ENCODE measurements at places on chromosomes 5 and 9.

DNA sequence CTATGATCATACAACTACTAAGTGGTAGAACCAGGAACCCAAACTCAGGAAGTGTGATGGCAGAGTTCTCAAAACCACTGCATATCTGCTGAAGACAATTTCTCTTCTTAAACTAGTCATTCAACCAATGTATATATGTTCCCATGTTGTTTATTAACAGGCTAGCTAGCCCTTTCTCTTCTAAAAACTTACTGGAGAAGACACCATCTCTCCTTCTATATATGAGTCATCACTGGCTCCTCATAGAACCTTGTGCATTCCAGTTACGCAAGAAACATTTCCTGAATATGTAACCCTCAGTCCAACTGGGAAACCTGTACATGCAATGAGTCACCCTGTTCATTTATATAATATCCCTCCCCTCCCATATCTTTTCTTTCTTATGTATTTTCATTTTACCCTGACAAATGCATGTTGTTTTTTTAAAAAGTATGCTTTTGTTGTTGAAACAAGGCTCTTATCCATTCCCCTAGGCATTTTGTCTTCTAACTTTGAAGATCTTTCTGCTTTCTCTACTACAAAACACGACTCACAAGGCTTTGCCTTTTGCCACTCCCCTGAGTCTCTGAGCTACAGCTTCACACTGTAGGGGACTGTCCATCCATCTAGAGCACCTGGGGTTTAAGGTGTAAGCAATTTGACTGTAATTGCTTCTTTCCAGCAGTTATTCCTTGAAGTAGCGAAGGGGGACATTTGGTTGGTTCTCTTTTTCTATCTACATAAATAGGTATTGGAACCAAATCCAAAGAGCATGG lies 119.5 kb downstream of the ANXA1 start:
- DNase-seq: no peak

DNA sequence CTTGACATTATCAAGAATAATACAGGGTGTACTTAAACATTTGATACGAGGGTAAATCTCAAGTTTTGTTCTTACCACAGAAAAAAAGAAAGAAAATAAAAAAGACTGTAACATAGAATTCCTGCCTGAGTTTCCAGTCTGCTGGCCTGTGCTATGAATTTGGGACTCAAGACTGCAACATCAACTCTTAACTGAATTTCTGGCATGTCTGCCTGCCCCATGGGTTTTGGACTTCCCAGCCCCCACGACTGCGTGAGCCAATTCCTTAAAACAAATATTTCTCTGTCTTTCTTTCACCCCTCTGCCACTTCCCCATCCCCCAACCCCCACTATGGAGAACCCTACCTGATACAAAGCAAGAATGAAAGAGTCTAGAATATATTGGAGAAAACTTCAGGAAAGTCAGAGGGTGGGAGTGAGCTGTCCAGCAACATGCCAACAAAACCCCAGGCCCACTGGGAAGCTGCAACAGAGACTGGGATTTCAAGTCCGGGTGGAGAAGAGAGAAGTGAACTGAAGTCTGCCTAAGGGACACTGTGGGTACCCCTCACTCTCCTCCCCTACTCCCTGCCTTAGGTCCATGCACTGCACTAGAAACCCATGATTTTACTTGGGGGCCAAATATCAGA lies 43.0 kb downstream of the MARCHF3 start:
- DNase-seq: no peak

GRCh38 chr5:93422652-93423280 lies 158.3 kb downstream of the NR2F1-AS1 start:
- DNase-seq: no peak

DNA sequence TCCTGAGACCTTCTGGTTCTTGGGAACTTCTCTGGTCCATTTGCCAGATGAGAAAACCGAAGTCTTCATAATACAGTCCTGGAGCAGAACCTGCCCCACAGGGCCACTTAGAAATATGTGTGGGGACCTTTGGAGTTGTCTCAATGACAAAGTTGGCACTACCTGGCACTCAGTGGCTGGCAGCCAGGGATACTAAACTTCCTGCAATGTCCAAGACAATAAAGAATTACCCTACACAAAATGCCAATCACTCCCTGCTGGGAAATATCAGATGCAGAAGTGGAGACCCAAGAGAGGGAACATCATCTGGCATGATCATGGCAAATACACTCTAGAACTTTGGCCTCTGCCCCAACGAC lies 29.6 kb downstream of the ADRB2 start:
- no peak for DNase-seq

DNA sequence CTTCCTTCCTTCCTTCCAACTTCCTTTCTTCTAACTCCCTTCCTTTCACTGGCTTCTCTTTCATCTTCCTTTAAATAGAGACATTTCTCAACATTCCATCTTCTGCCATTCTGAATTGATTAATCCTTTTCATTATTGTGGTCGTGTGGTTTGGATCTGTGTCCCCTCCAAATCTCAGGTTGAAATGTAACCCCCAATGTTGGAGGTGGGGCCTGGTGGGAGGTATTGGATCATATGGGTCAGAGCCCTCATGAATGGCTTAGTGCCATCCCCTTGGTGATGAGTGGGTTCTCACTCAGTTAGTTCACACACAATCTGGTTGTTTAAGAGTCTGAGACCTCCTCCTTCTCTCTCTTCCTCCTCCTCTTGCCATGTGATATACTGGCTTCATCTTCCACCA lies 130.9 kb upstream of the SV2C start:
- DNase-seq: no peak

DNA sequence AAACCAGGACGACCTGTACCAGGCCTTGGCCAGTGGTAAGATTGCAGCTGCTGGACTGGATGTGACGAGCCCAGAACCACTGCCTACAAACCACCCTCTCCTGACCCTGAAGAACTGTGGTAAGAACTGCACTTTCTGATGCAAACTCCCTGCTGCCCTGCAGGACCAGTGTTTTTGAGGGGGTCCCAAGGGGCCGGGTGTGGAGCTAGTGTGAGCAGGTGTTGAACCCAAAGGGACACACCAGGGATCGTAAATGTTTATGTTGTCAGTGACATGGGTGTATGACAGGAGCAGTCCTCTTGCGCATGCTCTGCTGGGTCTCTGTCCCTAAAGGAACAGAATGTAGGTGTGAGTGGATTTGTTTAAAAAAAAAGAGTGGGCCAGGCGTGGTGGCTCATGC lies 9.5 kb downstream of the GRHPR start:
- no peak for DNase-seq

DNA sequence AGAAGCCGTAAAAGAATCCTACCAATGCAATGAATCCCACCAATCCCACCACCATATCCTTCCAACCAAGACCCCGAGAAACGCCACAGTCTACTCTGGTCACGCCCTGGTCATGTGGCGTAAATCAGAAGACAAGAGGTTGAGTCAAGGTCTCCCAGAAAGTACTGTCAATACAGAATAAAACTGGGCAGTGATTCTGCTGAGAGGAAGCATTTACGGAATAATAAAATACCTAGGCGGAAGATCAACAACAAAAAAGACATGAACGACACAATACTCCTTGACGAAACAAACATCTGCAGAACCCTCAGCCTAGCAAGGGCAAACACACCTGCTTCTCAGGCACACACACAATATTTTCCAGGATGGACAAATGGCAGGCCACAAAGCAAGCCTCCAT lies 62.8 kb downstream of the GOLM1 start:
- no peak for DNase-seq

DNA sequence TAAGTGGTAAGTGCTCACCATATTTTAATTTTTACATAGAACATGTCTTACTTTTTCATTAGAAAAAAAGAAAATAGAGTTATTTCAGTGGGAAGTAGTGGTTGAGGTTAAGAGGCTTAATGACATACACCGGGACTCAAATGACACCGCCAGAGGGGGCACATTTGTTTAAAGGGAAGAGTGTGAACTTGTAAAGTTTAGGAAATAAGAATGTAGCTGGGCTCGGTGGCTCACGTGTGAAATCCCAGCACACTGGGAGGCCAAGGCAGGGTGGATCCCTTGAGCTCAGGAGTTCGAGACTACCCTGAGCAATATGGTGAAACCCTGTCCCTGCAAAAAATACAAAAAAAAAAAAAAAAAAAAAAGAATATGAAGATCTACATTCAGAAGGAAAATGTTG lies 43.4 kb upstream of the TNFAIP8 start:
- DNase-seq: no peak

- no peak for DNase-seq
These were observed 46.8 kb downstream of the MTMR12 start for GRCh38 chr5:32265902-32266301.

- no peak for DNase-seq
These were observed 126.7 kb upstream of the GRHPR start for GRCh38 chr9:37295796-37296195.

GRCh38 chr9:95148208-95148520 lies 169.3 kb downstream of the FANCC start:
- DNase-seq: no peak

DNA sequence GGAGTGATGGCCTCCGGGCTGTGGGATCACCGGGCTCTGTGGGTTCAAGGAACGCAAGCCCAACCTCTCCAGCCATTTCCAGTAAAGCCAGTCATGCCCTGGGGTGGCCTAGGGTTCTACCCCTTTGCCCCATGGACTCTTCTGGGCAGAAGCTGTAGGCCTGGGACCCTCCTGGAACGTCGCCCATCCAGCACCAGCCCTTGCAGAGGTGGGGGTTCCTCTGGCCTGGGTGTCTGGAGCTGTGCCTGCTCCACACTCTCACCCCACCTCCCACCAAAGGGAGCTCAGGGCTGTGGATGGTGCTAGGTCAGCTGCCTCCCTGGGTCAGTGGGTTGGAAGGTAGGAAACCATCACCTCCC lies 1.4 kb upstream of the SLC12A7 start:
- DNase-seq: no peak

GRCh38 chr5:76325876-76326491 lies 77.1 kb upstream of the IQGAP2 start:
- no peak for DNase-seq

GRCh38 chr5:152335461-152335860 lies 69.6 kb downstream of the NMUR2 start:
- no peak for DNase-seq

- DNase-seq: no peak
These were observed 148.2 kb upstream of the SLC12A2 start for GRCh38 chr5:127935398-127935797.

DNA sequence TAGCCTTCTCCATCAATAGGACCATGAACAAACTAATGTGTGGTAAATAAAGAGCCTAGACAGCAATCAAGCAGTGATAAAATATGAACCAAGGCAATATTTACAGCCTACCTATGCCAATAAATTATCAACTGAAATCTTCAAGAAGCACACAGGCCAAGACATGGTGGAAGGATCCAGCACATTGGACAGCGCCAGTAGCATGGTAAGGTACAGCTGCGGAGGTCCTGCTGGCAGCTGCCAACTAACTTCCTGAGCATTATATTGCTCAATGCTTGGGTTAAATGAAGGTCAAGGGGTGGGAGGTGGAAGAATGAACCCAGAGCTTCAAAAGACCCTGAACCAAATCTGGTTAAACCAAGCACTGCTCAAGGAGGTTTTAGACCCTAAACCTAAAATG lies 16.5 kb upstream of the SPDL1 start:
- no peak for DNase-seq

DNA sequence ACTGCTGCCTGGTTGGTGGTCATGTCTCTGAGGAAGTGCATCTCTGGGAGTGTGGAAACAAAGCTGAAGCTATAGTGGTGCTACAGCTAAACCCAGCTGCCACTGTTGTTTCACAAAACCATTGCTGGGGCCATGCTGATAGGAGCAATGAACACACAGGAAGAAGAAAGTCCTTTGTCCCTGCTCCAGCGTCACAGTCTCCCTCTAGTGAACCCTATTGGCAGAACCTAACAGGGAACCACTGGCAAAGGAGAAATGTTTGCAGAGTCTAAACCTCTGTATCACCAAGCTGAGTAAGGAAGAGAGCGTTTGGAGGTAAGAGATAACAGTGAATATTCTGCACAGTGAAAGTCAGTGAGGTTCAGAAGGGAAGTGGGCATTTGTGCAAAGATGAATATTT lies 244.0 kb downstream of the YTHDC2 start:
- DNase-seq: no peak

- no peak for DNase-seq
These were observed 72.5 kb downstream of the AMBP start for GRCh38 chr9:114005371-114006154.

- DNase-seq: no peak
These were observed 80.1 kb downstream of the EDIL3 start for GRCh38 chr5:84304599-84304998.

DNA sequence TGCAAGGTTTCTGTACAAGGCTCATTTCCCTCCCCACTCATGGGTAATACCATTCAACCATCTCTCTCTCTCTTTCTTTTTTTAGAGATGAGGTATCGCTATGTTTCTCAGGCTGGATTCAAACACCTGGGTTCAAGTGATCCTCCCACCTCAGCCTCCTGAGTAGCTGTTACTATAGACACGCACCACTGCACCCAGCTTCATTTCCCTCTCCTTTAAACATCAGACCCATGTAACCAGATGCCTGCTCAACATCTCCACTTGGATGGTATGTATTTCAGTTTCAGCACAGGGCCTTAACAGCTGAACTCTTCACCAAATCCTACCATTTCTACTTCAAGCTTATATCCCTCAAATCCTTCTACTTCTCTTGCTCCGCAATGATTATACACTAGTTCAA lies 117.4 kb downstream of the SSBP2 start:
- DNase-seq: peak; percentile 25

GRCh38 chr5:164617290-164617689 lies 1111.9 kb downstream of the MAT2B start:
- DNase-seq: no peak

DNA sequence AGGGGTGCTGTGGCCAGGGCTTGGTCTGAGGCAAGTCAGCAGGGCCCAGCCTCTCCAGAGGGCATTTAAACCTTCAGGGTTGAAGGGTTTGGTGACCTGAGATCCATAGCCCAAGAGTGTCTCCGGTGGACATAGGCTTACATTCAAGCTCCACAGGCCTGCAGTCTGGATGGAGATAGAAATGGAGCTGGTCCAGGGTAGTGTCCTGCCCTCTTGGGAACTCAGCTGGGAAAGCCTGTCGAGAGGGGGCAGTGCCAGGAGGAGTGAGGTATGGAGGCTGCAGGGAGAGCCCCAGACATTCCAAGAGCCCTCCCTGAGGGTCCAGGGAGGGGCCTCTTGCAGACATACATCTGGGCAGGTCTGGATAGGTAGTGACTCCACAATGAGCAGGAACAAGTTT lies 177.0 kb upstream of the MVB12B start:
- DNase-seq: no peak

DNA sequence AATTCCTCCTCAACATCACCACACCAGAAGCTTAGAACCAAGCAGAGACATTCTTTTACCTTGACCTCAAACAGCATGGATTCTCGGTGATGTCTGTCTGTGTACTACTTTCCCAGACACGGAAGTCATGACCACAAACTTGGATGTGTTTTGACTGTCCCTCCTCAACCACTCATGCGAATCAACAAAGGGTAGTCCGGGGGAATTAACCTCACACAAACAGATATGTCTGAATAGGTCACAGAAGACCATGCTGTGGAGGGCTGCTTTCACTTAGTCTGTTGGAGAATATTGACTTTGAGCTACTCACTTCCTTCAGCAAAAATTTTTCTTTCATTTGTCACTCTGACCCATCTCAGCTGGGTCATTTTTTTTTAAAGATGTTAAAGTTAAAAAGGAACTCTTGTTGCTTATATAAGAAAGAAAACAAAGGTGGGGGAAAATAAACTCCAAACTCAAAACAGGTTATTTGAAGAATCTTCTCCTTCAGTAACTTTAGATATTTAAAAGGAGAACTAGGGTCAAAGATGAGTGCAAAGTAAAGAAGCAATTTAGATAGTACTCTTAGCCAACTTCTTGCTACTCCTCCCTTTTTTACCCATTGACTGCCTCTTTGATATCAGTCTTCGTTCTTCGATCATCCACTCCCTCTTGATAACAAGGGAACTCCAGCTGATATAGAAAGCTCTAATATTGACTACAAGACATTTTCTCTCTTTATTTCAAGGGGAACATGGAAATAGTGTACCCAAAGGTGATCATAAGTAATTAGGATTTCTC lies 343.4 kb upstream of the CDH6 start:
- DNase-seq: no peak

All from GM06990 (cell line).